Stimulated activated naive CD4-positive, alpha-beta T cell treated with Interleukin-2 at 50 U/mL for 16 hours (primary cell): ENCODE measurements at places on chromosomes 7 and 10.

- DNase-seq: no peak
Observed at GRCh38 chr7:1454542-1454941, 4.7 kb downstream of the MICALL2 start.

DNA sequence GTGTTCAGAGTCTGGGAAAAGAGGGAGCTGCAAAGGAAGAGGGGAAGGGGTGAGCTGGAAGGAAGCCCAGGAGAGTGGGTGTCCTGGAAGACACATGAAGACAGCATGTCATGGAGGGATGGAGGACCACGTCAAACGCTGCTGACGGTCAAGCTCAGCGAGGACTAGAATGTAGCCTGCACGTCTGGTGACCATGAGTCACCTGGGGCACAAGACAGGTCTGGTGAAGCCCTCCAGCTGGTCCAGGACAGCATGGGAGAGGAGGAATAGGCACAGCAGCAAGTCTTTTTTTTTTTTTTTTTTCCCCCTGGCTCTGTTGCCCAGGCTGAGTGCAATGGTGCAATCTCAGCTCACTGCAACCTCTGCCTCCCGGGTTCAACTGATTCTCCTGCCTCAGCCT is 19.6 kb upstream of the AMZ1 start:
- no peak for DNase-seq

GRCh38 chr7:158976468-158976848 is 120.1 kb downstream of the DYNC2I1 start:
- DNase-seq: no peak

DNA sequence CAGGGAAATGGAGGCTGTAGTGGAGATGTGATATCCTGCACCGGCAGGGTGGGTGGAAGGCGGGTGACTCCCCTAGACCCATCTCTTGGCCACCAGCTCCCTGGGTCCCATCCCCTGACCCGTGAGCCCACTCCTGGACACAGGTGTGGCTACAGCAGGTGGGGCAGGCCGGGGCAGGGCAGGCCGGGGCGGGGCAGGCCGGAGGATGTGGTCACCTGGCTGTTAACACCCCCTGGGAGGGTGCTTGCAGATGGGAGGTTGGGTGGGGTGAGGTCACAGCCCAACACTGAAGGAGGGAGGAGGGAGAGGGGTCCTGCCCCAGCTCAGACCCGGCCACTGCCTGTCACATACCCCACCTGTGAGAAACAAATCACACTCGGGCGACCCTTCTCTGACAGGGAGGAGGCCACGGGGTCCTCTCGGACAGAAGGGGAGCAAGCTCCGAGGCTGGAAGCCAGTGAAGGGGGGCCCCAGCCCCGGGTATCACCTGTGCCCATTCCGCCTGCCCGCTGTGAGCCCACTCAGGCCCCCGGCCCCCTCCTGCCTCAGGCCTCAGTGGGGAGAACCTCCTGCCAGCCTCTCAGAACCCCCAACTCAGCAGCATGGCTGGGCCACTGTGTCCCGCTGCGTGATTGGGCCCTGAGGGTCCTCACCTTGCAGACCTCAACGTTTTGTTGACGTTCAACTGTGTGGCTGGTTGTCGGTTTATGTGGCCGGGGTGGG is 74.0 kb downstream of the MICALL2 start:
- no peak for DNase-seq

DNA sequence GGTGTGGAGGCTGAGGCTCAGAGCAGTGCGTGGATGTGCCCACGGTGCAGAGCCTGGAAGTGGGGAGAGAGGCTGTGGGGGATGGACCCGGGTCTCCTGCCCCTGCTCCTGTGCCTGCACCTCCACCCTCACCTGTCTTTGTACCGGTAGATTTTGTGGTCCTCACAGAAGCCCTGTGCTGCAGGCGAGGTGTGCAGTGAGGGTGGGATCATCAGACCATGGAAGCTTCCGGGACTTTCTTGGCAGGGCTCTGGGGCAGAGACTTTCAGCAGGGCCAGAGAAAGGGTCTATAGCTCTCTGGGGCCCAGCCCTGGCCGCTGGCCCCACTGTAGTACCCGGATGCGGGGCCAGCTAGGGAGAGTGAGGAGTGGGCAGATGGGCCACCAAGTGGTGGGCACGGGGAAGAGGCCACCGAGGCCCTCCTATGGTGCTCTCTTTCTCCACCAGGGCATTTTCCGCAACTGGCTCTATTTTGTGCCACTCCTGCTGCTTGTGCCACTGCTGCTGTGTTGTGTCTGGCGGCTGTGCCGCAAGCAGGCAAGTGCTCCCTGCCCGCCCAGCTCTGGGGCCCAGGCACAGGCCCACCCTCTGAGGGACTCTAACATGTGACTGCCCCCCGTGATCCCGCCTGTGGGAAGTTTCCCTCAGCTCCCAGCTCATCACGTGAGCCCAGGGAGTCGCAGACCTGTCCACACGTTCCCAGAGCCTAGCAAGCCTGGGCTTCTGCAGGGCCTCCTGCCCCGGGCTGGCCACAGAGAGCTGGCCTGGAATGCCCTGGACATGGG is 22.1 kb downstream of the ANTXRL start:
- DNase-seq: no peak

DNA sequence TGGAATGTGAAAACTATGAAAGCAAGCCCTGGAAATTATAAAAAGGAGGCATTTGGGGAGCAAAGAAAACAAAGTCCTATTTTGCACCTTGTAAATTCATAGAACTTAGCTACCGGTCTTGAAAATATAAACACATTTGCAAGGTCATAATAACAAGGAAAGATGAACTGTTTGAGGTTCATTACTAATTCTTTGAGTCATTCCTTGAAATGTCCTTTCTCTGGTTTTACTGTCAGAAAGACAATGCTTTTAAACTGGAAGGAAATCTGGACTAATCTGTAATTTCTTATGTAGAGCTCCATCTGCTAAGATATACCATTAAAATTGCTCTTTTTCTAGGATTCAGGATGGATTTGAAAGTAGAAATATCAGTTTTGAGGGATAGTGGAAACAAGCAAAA is 1.4 kb downstream of the ERLIN1 start:
- DNase-seq: no peak

- DNase-seq: no peak
Observed at GRCh38 chr10:131310551-131311401, 745 bp downstream of the TCERG1L start.

DNA sequence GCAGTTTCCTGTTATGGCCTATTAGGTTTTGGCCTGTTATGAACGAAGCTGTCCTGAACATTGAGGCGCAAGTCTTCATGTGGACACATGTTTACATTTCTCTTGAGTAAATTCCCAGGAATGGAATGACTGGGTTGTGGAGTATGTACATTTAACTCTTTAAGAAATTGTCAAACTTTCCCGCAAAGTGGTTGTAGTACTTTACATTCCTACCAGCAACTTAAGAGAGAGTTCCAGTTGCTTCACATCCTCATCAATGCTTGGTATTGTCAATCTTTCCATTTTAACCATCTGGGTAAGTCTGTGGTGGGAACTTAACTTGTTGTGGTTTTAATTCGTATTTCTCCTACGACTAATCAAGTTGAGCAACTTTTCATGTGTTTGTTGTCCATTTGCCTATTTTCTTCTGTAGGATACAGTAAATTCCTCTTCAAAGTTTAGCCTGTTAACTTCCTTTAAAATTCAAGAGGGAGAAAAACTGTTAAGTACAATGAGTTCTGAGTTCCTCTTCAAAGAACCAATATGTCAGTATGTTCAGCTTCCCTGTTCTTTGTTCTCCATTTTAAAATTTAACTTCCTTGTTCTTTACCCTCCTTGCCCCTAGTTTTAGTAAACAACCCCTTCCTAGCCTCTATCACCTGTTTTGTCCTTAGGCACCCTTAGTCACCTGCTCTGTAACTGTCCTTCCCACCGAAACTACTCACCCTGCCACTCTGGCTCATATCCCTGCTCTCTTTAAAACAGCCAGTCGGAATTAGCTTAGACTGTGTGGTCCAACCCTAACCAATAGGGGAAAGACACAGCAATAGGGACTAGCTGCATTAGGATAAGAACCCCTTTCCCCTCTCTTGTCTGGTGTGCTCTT is 74.0 kb downstream of the FAM241B start:
- no peak for DNase-seq

DNA sequence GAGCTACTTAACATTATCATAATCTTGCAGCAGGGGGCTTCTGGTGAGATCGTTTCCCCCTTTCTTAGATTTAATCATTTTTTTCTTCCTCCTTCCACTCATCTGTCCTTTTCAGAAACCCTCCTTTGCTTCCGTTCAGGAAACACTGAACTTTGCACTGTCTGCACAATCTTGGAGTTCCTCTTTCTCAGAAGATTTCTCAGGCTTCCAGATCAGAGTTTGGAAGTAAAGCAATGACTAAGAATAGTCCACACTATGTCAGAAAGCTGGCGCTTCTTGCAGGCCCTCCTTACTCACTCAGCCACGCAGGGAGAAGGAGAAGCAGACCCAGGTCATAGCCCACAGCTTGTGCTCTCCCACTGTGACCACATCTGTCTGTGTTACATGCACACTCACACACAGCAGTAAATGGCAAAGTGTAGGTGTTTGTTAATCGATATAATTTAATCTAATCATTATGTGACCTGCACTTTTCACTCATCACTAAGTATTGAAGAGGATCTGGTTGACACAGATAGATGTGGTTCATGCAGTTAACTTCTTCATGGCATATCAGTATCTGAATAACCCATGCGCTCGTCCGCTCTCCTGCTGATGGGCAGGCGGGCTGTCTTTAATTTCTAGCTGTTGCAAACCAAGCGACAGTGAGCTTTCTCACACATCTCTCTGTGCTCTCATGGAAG is 30.2 kb downstream of the ALOX5 start:
- DNase-seq: no peak

DNA sequence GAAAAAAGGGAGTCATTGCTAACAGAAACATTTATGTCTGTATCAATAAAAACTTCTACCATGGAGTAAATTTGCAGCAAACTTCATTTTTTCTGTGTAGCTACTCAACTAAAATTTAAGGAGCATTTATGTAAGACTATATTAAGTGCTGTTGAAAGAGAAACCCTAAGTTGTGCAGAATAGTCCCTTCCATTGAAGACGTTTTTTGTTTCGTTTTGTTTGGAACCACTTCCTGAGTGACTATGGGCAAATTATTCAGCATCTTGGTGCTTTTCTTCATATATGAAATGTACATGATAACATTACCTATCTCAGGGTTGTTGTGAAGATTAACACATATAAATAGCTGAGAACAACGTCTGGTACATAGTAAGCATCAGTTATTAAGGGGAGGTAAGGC is 24.3 kb downstream of the SEM1 start:
- no peak for DNase-seq

GRCh38 chr7:71521506-71521905 is 389.6 kb downstream of the GALNT17 start:
- no peak for DNase-seq
